ENCODE measurements at places on chromosomes 4 and X.
A peak's percentile ranks its signal among the peaks of the same experiment; 100 is the strongest.

DNA sequence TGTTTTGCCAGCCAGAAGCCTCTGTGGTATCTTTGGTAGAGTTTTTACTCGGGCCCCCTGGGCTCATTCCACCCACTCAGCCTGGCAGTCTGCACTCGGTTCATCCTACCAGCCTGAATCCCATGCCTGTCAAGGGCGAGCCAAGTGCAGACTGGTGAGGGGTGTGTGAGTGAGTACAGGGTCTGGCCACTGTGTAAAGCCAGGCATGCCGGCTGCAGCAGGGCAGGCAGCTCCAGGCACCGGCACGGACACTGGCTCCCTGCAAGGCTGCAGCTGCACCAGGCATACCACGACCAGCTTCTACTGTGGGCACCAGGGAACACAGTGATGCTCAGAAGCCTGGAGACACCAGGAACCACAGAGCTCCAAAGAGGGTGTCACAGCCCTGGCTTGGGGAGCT lies 194.0 kb upstream of the GALNT7 start:
- no peak for DNase-seq

DNA sequence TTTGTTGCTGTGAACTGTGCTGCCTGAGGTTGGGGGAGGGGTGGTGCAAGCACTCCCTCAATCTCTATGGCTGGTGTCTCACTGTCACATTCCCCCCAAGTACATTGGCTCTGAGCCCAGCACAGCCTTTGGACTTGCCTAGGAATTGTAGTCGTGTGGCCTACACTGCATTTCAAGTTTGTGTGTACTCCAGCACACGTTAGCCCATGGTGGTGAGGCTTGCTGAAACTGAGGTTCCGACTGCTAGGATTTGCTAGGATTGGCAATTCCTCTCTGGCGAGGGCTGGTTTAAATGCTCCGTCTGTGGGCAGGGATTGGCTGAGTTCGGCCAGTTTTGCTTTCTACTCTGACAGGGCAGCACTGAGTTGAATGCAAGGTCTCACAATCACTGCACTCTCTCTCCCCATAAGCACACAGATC lies 121.7 kb upstream of the CXXC4 start:
- DNase-seq: no peak

GRCh38 chrX:109336141-109336540 lies 145.7 kb downstream of the GUCY2F start:
- DNase-seq: no peak

GRCh38 chr4:128846063-128846462 lies 36.6 kb downstream of the JADE1 start:
- DNase-seq: no peak

- DNase-seq: no peak
Observed at GRCh38 chr4:100826808-100827548, 309.2 kb upstream of the EMCN start.

- no peak for DNase-seq
Observed at GRCh38 chr4:145565328-145565727, 53.9 kb upstream of the MMAA start.

DNA sequence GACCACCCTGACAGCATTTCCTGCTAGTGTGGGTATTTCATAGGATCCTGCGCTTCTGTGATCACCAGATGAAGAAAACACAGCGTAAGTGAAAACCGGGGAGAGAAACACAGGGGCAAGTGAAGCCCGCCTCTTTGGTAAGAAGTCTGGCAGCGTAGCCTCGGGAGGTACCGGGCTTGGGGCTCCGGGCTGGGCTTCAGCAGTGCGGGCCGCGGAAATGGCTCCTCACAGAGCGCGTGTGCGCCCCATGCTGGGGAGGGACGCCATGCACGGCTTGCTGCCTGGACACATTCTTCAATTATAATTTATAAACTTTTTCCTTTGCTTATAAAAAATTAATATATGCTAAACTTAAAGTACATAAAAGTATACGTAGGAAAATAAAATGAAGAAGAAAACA lies 151.5 kb downstream of the AFAP1 start:
- DNase-seq: no peak

GRCh38 chr4:137644201-137644600 lies 111.9 kb upstream of the PCDH18 start:
- DNase-seq: no peak

- no peak for DNase-seq
Observed at GRCh38 chr4:138959097-138959815, 56.3 kb upstream of the NOCT start.

DNA sequence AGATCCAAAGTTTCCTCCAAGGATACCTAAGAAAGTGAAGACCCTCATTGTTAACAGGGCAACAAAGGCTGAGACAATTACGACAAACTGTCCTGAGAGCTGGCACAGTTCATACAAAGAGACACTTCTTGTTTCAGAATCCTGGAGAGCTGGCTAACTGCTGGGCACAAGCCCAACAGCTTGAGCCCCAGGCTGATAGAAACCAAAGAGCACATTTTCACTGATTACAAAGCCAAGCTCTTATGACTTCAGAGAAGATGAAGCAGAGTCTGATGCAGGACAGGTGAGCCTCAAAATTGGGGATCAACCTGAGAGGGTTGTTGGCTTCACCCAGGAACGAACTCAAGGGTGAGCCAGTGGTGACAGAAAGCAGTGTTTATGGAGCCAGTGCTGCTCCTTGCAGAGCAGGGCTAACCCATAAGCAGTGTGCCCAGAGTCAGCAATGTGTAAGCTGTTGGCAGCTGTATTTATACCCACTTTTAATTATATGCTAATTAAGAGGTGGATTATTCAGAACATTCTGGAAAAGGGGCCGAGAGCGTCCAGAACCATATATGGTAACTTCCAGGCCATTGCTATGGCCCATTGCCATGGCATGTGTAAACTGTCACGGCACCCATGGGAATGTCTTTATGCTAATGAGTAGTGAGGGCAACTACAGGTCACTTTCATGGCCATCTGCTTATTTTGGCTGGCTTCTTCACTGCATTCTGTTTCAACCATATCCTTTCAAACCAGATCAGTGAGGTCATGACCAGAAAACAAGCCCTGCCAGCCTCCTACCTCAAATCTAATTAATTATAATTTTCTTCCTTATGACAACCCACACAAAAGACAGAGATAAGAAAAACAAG lies 183.7 kb downstream of the EVC2 start:
- DNase-seq: no peak

- no peak for DNase-seq
Observed at GRCh38 chrX:44596277-44596676, 53.6 kb upstream of the FUNDC1 start.

DNA sequence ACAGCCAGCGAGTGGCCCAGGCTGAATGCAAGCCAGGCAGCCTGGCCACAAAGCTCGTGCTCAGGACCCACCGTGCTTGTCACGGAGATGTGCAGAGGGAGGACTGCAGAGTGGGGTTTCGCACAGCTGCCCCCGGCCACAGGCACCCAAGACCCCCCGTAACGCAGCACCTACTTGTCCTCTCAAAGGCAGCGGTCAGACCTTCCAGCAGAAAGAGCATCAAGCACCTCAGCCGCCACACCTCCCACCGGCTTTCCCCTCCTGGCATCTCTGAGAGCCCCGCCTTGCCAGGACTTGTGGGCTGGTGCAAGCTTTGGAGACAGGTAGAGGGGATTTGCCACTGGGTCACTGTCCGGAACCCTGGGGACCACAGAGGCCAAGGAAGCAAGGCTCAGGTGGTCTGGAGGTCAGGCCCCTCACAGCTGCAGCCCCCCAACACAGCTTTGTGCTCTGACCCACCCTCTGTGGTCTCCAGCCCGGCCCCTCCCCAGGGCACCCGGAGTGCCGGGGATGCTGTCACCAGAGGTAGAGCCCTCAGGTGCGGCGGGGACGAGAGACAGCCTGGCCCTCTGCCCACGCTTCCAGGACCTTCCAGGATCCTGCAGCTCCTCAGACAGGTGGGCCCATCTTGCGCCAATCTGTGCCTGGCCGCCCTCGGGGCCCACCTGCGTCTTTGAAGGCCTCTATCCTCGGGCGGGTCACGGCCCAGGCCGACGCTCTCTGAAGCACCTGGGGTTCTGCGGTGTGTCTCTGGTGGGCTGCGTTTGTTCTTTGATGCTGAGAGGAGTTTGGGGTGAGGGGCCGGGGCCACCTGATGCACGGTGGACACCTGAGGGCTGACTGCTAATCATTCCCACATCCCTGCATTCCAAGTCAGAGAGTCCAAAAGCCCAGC lies 34.4 kb upstream of the HMX1 start:
- DNase-seq: no peak

GRCh38 chr4:75924309-75924827 lies 16.4 kb downstream of the NAAA start:
- DNase-seq: no peak

DNA sequence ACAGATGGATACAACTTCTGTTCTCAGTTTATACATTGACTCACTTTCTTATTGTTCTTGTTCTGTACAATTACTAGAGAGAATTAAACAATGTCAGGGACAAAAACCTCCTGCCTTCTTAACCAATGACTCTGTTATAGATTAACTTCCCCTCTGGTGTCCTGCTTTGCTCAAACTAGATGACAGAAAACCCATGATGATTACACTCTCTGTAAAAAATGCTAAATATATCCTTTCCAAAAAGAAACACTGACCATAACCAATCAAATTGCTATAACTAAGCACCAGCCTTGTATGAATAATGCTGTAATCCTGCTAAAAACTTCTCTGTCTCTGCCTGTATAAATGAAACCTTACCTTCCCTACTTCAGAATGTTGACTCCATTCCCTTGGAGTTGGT lies 29.8 kb upstream of the IL13RA2 start:
- no peak for DNase-seq

GRCh38 chr4:111943796-111944203 lies 201.5 kb upstream of the FAM241A start:
- DNase-seq: no peak

- peak; percentile 48 for DNase-seq
Observed at GRCh38 chrX:71618303-71618721, at the start of gene CXCR3. Gene CXCR3 (minus strand): TSS chrX:71618511. CDS start chrX:71618449, 62 bp downstream.

- DNase-seq: no peak
Observed at GRCh38 chr4:76782837-76783236, 115.1 kb downstream of the SOWAHB start.

DNA sequence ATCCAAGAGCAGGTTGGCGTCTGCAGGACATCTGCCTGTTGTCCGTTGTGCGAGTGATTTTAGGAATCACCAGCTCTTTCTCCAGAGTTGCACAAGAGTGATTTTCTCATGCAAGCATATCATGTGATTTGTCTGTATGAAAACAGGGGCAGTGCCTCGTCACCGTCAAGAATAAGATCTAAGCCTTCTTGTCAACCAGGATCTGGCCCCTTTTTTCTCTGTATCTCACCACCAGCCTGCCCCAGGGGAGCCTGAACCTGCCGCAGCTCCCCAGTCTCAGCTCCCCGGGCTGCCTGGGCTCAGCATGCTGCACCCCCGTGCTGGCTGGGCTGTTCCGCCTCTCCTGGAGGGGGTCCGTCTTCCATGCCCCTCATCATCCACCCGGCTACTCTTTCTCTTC lies 90.5 kb downstream of the STOX2 start:
- no peak for DNase-seq

DNA sequence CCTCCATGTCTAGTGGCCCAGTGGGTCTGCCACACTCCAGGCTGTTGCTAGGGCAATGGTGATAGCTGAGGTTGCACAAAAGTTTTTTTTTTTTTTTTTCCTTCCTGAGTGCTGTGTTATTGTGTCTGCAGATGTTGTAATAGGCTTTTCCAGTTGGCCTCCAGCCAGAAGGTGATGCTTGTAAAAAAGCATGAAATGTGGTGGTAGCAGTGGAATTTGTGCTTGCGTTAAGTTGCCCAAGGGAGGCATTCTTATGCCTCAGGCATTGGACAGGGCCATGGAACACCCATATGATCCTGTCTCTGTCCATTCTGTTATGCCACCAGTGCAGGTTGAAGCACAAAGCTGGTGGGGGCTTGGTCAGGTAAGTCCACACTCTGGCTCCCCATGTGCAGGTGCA lies 660.5 kb upstream of the SPANXN1 start:
- no peak for DNase-seq

- no peak for DNase-seq
Observed at GRCh38 chr4:122814426-122814825, 12.2 kb upstream of the FGF2 start.

DNA sequence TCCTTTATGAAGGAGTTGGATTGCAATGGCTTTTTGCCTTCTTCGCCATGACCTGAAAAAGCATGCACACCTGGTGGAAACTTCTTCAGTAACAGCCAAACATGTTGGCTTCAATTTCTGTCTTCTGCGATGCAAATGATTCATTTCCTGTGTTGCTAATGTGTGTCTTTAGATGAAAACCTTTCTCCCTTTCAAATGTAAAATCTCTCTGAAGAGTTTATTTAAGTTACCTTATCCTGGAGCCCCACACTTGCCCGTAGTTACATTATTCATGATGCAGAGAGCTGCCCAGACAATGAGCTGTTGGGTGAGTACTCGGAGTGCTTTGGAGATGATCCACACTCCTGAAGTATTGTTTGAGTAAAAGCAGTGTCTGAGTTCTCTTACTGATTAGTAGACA lies 1100.9 kb downstream of the RPA4 start:
- DNase-seq: no peak

GRCh38 chr4:137707626-137708025 lies 175.3 kb upstream of the PCDH18 start:
- no peak for DNase-seq

DNA sequence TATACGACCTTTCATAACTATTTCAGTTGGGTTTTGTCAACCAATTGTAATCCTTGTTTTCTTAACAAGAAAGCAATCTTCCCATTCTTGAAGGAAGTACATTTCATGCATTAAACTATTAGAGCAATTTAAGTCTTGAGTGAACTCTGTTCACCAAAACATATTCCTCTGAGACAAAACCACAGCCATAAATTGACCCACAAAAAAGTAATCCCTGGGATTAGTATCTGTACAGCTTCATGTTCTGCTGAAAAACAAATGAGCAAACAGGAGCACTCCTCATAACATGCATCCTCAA lies 207.0 kb upstream of the PDE5A start:
- no peak for DNase-seq

DNA sequence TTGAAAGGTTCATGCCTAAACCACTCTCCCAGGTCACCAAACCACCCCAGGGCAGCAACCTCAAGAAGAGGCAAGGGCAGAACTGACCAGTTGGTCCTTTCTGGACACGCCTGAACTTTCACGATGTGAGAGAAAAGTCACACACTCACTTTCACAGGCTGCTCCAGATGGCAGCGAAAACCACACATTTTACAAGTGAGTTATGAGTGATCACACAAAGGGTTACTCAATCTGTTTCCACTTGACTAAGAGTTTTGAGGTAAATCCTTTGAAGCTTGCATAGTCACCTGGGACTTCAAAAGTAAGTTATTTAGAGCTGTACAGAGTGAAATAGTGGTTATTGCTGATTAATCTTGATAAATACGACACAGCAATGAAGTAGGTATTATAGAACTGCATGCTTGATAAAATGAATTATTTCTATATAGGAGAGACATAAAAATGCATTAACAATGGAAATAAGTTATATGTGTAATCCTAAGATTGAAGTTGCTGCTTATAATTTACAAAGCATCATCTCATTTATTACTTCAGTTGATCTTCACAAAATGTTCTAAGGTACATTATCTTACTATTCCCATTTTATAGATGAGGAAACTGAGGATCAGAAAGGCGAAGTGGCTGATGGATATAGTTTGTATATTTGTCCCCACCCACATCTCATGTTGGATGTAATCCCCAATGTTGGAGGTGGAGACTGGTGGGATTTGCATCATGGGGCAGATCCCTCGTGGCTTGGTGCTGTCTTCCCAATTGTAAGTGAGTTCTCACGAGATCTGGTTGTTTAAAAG lies 103.0 kb upstream of the KLF3 start:
- DNase-seq: no peak
